Thoracic aorta (tissue), 2 donors: ENCODE measurements at places on chromosomes 7 and 10. TPM values are rescaled to one million over a fixed set of nuclear protein-coding genes. Genes with fewer than 3 reads are reported as not detected.

DNA sequence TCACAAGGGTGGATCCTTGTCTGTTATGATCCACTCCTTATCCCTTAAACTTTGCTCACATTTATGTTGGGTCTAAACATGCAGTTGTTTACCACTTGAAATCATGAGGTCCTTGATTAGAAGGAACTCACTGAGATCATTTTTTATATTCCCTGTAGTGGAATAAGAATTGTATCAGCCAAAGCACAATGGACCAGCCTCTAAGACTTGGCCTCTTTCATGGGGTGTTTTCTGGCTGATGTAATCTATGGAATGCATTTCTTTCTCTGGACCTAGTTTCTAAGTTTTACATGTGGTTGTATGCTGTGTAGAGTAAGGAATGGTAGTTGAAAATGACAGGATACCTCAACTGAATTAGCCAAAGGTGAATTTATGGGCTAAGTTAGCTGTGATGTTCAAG is 376.6 kb downstream of the SORCS3 start:
- DNase-seq = no peak

DNA sequence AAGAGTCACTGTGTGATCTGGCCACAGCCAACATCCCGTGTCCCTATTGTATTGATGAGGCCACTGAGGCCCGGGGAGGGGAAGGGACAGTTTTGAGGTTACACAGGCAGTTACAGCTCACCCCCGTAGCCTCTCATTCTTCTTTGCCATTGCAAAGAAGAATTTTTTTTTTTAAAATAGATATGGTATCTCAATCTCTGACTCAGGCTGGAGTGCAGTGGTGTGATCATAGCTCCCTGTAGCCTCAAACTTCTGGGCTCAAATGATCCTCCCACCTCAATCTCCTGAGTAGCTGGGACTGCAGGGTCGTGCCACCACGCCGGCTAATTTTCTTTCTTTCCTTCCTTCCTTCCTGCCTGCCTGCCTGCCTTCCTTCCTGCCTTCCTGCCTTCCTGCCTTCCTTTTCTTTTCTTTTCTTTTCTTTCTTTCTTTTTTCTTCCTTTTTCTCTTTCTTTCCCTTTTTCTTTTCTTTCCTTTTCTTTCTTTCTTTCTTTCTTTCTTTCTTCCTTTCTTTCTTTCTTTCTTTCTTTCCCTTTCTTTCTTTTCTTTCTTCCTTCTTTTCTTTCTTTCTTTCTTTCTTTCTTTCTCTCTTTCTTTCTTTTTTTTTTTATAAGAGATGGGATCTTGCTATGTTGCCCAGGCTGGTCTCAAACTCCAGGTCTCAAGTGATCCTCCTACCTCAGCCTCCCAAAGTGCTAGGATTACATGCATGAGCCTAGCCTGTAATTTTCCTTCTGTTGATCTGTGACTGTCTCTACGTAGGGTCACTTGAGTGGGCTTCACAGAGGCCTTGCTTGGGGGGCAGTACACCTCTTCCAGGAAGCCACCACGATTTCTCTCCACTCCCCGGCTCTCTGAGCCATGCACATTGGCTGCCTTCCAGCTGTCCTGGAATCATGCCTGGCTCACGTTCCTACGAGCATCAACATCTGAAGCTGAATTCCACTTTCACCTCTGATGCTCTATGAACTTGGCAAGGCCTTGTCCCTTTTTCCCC is 31.3 kb downstream of the TMEM270 start:
- no peak for DNase-seq

GRCh38 chr7:91411060-91411459 is 146.8 kb downstream of the FZD1 start:
- no peak for DNase-seq

DNA sequence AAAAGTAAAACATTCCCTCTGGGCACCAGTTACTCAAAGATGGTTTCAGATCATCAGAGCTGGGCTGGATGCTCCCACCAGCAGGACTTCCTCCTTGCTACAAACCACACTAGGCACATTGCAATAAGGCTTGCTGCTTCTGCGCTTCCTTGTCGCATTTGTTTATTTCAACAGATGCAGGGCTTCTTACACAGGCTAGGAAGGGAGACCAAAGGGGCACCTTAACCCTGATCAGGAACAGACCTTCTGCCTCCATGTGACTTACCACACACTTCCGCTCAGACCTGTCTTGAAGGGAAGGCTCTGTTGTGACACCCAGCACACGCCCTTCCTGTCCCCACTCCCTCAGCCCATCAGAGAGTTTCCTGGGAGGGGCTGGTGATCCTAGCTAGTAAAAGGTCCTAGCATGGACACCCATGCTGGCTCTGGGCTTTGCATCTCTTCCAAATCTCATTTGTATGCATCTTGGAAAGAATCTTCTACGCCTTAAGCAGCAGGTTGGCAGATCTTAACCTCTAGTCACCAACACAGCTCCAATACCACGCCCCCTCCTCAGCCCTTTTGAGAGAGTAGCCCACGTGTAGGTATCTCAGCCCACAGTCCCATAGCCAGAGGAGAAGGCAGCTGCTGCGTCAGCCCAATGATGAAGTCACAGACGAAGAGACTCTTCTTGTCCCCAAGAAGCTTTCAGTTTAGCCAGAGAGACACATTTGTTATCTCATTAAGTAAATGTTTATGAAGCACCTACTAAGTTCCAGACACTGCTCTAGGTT is 47.1 kb upstream of the SVIL start:
- no peak for DNase-seq

GRCh38 chr7:40301486-40302068 is 166.8 kb downstream of the SUGCT start:
- no peak for DNase-seq

GRCh38 chr10:103676851-103677417 is 178.4 kb downstream of the SH3PXD2A start:
- DNase-seq = no peak

DNA sequence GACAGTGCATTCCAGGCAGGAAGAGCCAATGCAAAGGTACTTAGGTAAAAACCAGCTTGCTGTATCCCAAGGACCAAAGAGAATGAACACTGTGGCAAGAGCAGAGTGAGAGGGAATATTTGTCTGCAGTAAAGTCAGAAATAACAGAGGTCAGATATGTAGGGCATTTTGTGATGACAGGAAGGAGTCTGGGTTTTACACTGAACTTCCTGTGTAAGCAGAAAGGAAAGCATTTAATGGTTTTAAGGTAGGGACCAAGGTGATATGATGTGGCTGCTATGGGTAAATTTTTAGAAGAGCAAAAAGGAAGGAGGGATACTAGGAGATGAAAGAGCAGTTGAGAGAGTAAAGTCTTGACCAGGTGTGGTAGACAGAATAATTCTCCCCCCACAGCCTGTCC is 10.1 kb downstream of the ABCB1 start:
- DNase-seq = no peak

DNA sequence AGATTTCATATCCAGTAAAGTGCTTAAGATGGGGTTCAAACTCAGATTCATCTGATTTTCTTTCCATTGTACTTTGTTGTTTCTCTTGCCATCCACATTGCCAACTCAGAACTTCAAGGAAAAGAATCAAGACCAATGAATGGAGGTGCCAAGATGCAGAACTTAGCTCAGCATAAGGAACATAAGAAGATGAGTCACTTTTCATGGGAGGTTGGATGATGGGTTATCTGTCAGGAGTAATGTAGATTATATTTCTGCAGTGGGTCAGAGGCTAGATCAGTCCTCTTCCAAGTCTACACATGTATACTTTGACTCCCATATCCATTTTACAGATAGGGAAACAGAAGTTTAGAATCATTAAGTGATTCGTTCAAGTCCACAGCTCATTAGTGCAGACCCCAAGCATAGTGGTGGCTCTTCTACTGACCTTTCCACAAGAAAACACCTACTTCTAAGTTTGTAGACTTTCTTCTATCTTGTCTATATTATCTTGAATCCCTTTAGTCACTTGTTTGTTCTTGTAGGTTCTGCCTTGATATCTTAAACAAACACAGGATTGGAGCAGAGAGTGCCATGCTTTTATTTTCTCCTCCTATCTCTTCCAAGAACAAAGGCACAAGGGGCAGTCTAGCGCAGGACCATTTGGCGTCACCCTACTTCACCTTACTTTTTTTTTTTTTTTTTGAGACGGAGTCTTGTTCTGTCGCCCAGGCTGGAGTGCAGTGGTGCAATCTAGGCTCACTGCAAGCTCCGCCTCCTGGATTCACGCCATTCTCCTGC is 14.0 kb upstream of the ADD3 start:
- DNase-seq = no peak

DNA sequence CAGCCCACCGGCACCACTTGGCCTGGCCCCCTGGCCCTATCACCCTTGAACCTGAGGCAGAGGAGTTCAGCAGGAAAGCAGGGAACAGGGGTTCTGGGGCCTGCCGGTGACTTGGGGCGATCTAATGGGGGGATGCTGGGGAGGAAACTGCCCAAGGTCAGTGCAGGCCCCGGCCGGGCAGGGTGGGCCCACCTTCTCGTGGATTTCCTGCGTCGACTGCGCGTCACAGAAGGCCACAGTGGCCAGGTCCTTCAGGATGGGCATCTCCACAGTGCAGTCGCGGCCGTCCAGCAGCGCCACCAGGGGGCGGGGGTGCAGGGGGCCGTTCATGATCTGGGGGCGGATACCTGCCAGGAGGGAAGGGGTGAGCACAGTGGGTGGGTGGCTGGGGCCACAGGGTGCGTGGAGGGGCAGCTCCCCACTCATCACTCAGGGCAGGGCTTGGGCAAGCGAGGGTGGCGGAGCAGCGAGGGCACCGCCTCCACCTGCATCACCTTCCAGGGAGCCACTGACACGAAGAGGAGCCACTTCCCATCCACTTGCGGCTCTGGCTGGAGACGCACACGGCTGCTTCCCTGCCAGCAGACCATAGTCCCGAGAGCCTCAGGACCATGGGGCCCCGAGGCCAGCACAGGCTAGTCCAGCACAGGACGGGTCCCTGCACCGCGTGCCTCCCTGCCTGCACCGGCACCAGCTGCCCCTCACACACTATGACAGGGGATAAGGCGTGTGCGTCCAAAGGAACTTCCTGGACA is 61.4 kb downstream of the ZRANB1 start:
- no peak for DNase-seq

GRCh38 chr7:2259480-2259879 is 17.5 kb downstream of the NUDT1 start:
- no peak for DNase-seq

DNA sequence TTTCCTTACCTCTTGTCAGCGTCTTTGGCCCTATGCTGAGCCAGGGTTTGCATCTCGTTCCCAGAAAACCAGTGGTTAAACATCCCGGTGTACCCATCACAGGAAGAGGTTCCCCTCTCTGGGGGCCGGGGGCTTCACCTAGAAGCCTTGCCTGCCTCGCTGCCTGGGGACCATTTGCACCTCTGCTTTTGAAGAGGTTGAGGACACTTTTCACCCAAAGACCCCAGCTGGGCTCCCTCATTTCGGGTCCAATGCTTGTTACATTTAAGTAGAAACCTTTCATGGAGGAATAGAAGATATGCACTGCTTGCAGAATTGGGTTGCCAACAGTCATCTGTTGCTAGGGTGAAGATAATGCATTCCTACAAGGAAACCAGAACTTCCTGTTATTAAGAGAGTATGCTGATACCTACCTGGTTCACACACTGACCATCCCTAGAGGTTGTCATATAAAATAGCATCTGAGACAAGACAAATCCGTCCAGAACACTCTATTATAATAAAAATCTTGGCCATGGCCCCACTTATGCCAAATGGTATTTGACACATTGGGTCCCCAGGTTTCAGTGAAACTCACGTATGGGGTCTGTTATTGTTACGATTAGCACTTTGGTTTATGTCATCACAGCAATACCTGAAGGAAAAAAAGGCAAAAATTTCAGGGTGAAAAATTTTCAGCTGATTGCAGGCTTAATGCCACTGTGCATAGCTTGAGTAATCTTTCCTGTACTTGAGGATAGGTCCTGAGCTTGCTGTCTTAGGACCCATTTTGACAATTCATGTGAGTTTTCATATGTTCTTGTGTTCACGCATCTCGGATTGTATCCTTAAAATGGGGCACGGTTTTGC is 917 bp downstream of the ZNF365 start:
- DNase-seq = no peak

DNA sequence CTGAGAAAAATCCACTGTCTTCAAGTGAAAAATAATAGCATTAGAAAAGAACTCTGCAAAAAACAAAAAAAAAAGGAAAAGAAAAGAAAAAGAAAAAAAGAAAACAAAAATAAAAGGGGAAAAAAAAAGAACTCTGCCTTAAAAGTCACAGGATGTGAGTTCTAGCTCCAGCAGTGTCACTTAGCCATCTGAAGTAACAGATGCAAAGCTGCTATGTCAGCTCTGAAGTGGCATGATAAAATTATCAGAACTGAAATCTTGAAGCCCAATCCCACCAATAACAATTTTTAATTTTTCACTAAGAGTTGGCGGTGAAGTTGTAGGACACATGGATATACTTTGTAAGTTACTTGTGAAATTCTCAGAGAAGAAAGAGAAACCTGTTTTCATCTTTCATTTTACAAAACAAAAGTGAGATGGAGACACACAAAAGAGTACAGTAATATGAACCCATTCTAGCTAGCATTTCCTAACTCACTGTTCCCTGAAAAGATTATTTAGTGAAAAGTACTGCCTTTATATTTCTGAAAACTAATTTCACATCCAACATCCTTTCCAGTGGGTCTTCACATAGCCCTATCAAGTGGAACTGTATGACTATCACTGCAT is 103.5 kb downstream of the ELAPOR2 start:
- DNase-seq = no peak

GRCh38 chr10:103327906-103328305 is 23.0 kb downstream of the PCGF6 start:
- DNase-seq = no peak

GRCh38 chr7:45682836-45683555 is 108.8 kb downstream of the ADCY1 start:
- DNase-seq = no peak

Gene TMEM178B
- 0.92 TPM for total RNA-seq

- DNase-seq = no peak
Measured at GRCh38 chr7:83835424-83835823, 186.5 kb upstream of the SEMA3E start.

Gene HK1
- total RNA-seq = 150 TPM

Gene DENND2A
- 4.9 TPM for total RNA-seq

GRCh38 chr7:96310110-96310509 is 11.8 kb downstream of the SLC25A13 start:
- DNase-seq = no peak
